Stimulated activated CD8-positive, alpha-beta memory T cell treated with anti-CD3 and anti-CD28 coated beads, Interleukin-7, amount 100 ng/mL, for 24 hours (primary cell): ENCODE measurements at places on chromosomes 4 and X.

- no peak for DNase-seq
Measured at GRCh38 chrX:16807548-16807947, 21.3 kb downstream of the TXLNG start.

DNA sequence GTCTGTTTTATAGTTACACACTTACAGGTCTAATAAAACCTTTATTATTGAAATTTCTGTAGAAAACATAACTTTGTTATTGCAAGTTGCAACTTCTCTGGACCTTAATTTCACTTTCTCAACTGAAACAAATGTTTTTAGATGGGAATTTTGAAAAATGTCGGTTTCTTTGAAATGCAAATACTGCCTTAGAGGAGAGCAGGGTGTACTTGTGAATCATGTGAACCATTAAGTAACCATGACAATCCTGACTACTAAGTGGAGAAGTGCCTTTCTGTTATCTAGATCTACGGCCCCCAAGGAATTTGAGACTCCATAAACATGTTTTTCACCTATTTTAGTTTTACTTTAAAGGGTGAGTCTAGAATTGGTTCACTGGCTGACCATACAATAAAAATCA lies 8.5 kb upstream of the ARMCX2 start:
- DNase-seq, result no peak

DNA sequence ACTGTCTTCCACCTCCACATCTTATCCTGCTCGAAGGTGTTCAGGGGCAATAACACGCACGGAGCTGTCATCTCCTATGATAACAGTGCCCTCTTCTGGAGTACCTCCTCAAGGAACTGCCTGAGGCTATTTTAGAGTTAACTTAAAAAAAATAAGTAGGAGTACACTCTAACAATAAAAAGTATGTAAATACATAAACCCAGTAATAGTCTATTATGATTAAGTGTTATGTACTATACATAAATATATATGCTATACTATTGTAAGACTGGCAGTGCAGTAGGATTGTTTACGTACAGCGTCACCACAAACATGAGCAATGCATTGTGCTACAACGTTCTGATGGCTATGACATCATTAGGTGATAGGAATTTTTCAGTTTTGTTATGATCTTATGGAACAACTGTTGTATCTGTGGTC lies 34.5 kb upstream of the TLR2 start:
- DNase-seq, result no peak

- DNase-seq, result no peak
Measured at GRCh38 chr4:181018472-181018871, 1224.7 kb upstream of the TENM3 start.

GRCh38 chr4:128168701-128169100 lies 107.6 kb downstream of the LARP1B start:
- DNase-seq, result no peak

- no peak for DNase-seq
Measured at GRCh38 chrX:76477353-76477752, 49.8 kb downstream of the MAGEE1 start.

GRCh38 chr4:72313121-72313520 lies 255.9 kb downstream of the ADAMTS3 start:
- DNase-seq, result no peak

DNA sequence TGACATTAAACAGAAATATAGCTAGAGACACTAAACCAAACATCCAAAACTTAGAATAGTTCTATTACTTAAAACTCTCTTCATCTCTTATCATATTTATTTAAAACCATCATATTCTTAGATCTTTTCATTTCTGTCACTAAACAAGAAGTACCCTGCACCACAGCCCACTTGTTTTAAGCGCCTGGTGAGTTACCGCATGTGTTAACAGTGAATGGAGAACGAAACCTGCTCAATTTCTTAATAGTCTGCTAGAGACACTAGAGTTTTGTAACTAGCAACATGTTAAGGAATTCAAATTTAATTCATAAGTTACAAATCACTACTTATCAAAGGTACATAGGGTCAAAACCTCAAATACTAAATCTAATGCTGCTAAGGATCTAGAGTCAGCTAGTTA lies 111.5 kb downstream of the FBXW7 start:
- DNase-seq, result no peak

GRCh38 chrX:19709812-19710518 lies 177.4 kb downstream of the SH3KBP1 start:
- no peak for DNase-seq

GRCh38 chr4:111982089-111982488 lies 163.2 kb upstream of the FAM241A start:
- DNase-seq, result no peak

GRCh38 chr4:137601934-137602333 lies 69.6 kb upstream of the PCDH18 start:
- no peak for DNase-seq

DNA sequence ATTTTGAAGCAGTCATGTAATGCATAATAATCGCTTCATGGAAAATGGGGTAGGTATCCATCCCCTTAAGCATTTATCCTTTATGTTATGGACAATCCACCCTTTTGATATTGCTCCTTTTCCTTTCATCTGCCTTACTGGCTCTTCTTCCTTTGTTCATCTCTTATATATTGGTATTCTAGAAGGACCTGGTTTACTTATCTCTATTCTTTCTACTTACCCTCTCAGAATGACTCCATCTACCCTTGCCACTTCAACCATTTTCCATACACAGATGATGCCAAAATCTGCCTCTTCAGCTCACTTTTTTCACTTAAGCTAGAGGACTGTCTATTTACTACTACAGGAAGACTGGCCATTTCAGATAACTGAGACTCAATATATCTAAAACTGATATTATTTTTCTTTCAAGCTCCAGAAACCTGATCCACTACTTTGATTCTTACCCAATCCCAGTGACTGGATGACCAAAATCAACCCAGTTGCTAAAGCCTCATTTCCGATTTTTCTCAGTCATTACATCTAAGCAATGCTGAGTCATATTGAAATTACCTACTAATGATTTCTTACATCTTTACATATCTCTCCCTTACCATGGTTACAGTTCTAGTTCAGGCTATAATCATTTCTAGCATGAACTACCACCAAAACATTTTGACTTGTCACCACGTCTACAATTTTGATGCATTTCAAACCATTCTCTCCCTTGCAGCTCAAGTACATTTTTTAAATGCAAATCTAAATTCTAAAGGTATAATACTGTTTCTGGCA lies 93.7 kb downstream of the FAAH2 start:
- no peak for DNase-seq

GRCh38 chr4:38145741-38146140 lies 185.5 kb downstream of the PTTG2 start:
- no peak for DNase-seq

- DNase-seq, result no peak
Measured at GRCh38 chrX:113422323-113422722, 581.7 kb upstream of the AMOT start.

DNA sequence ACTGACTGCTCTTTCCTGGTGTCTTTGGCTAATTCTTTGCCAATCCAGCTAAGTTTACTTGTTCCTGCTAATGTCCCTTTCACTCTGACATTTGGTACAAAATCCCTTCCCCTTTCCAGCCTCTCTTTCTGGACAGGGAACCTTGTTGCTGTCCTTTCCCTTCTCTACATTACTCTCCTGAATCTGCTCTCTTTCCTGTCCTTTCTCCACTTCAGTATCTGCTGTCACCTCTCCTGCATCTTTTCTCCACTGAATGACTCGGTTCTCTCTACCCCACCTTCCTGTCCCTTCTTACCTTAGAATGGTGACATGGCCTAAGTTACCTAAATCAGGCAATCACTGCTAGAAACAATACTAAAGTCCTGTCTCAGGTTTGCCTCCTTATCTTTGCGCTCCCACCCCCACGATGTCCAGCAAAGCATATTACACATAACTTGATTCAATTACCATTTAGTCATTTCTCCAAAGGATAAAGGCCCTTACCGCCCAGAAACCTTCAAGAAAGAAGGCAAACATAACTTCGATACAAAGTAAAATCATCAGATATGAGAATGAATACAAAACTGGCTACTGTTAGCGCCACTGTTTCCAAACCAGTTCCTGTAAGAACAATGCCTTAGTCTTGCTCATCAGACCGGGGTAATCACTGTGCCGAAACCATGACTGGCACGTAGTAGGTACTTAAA lies 890 bp downstream of the BOD1L1 start:
- DNase-seq, result no peak

DNA sequence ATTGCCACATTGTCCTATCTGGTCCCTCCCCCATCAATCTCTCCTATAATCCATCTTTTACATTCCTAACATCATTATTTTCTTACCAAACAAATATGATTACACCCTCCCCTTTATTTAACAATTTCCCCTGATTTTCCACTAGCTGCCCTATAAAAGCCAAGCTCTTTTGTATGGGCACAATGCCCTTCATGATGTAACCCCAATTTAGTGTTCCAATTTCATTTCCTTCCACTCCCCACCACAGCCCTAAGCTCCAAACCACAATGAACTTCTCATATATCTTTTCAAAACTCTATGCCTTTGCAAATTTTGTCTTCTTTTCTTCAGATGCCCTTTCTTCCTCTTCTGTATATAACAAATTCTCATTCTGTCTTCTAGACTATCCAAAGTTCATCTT lies 39.5 kb upstream of the PTPN13 start:
- DNase-seq, result no peak

- DNase-seq, result no peak
Measured at GRCh38 chrX:132486599-132487178, 2.1 kb downstream of the MBNL3 start.

- DNase-seq, result no peak
Measured at GRCh38 chr4:39808231-39808749, 110.4 kb downstream of the UBE2K start.

DNA sequence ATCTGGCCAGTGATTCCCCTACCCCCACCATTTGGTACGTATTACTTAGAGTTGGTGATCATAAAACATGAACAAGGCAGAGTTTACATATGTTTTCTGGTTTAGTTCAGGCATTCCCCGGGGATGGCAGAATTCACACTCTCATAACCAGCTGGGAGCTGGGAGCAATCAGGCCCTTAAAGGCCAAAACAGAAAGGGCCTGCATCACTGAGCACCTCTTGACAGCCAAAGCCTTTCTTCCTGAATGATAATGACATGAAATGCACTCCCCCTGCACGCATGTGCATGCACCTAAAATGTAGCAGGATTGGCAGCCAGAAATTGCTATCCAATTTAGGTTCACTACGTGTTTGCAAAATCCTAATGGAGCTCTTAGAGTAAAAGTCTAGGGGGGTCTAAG lies 235.4 kb downstream of the GPC3 start:
- no peak for DNase-seq

DNA sequence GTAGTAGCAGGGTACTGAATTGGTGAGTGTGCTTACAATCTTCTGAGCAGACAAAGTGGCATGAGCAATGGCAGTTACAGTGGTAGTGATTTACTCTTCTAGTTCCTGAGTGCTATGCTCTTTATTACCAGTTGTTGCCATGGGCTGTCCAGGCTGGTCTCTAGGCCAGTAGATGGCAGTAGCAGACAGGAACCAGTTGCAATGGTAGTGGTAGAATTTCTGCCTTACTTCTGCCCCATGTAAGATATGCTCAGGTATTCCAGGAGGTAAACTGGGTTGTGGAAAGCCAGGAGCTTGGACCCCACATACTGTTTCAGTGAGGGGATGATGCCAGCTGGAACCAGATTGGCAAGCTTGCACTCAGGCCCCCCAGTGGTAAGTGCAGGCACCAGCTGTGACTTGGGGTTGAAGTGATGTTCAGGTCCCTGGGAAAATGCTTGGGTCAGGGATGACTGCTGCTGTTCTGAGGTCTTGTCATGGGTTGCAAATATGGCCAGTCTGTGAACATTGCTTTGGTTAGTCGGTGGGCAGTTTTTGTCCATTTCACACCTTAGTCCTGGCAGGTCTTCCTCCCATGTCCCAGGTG lies 63.0 kb upstream of the ZXDB start:
- DNase-seq, result no peak

DNA sequence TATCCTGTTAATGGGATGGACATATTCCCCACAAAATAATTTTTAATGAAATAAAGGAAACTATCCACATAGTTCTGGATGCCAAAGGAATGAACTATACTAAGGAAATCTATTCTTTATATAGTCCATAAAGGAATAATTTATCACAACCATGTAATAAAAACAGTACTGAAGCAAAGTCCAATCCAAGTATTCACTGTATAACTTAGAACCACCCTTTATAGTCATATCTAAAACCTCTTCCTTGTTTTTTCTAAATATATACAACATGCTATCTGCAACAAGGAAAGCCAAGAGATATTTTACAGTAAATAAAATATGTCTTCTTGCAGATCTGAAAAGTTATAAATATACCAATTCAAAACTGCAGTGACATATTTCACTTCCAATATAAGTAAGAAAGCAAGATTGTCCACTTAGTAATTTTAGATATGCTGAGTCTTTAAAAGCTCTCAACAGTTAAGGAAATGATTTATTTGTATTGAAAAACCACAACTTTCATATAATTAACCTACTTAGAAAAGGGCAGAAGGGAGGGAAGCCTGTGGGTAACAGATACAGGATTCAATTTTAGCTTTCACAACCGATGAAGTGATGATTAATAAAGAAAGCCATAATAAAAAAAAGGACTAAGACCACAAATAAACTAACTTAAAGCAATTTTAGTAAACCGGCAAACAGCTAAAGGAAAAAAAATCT lies 8.0 kb downstream of the NR3C2 start:
- no peak for DNase-seq

DNA sequence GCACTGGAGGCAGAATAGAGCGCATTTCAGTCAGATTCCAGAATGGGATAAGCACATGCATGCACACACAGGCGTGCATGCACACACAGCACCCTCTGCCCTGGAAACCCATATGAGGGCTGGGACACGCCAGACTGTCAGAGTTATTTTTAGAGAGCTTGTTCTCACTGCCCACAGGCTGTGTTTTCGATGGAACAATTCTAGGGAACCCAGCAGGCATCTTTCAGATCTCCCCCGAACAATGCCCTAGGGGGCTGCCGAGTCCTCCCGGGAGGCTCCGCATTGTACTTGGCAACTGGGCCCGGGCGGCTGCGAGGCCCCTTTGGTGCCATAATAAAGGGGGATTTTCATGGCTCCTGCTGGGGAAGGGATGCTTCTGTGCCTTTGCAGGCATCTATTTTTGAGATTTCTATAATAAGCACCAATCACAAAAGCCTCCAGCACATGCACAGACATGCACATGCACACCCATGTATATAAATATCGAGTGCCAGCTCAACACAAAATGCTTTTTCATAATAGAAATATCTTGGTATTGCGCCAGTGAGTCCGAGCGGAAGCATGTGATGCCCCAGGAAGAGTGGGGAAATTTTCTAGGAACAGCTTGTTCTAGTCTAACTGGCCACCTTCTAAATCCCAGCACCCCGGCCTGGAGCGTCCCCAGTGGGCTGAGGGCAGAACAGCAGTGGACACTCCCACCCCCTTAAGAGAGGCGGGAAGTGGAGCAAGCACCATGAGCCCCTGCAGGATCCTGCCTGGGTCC lies 88.5 kb downstream of the PHKA2 start:
- no peak for DNase-seq

- DNase-seq, result no peak
Measured at GRCh38 chrX:47138171-47138570, 6.3 kb downstream of the NDUFB11 start.
